Posterior cingulate gyrus (tissue), 11 donors: ENCODE measurements at places on chromosomes 1 and 21.
A peak's percentile ranks its signal among the peaks of the same experiment; 100 is the strongest.

GRCh38 chr1:89855413-89856123, 34.7 kb downstream of the LRRC8D start:
- no peak for DNase-seq

GRCh38 chr1:1614204-1614953, 921 bp upstream of the MIB2 start:
- DNase-seq = no peak

DNA sequence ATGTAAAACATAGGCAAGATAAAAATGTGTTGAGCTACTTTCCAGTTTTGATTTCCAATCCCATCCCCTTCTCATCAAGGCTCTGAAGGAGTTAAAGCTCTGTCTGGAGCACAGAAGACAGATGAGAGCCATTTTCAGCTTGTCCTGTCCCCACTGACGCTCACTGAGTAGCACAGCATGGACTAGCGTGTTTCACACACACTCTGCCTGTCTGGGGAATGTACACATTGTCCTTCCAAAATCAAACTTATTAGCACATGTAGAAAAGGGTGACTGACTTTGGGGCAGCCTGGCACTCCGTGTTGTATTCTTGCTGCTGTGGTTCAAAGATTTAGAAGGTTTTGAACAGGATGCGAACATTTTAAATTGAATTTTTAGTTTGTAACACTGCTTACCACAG, 139.2 kb downstream of the NEK7 start:
- no peak for DNase-seq

DNA sequence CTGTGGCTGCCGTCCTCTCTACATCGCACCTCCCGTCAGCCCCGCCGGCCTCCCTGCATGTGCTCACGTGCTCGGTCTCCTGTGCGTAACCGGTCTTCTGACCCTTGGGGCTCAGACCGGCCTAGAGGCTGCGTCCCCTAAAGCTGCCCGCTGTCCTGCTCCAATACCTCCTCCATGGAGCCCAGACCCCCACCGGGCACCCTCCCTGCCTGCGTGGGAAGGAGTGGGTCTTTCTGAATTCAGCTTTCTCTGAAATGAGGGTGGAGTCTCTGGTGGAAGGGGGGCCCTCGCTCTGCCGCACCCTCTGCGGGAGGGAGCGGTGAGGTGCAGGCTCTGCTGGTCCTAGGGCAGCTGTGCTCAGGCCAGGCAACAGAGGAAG, 18.7 kb upstream of the POFUT2 start:
- peak; percentile 70 for DNase-seq

- DNase-seq = no peak
Measured at GRCh38 chr1:109619576-109620400, at the start of the genes AMPD2 and GNAT2. AMPD2 (plus strand) TSS chr1:109619837; CDS start chr1:109621176, 1,339 bp downstream. GNAT2 (minus strand) TSS chr1:109619616; CDS start chr1:109612870, 6,746 bp downstream.

DNA sequence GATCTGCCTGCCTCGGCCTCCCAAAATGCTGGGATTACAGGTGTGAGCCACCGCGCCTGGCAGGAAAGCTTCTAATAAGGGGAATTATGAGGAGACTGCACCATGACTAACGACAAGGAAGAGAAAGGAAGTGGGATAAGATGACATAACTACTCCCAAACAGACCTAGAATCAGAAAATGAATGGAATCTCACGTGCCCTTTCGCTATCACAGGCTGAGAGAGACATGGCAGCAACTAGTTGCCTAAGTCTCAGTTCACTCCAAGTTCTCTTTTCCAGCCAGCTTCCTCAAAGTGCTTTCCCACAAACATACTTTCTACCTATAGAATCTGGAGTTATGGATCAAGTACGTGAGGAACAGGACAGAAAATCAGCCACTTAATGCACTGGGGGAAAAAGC, 2.0 kb downstream of the PI4KB start:
- no peak for DNase-seq

- no peak for DNase-seq
Measured at GRCh38 chr1:50666849-50667248, 243.6 kb upstream of the DMRTA2 start.

GRCh38 chr1:63966016-63966415, 192.2 kb downstream of the ROR1 start:
- no peak for DNase-seq

- no peak for DNase-seq
Measured at GRCh38 chr1:232507571-232507970, 122.4 kb downstream of the SIPA1L2 start.
